ENCODE measurements at places on chromosomes 16 and 17.

DNA sequence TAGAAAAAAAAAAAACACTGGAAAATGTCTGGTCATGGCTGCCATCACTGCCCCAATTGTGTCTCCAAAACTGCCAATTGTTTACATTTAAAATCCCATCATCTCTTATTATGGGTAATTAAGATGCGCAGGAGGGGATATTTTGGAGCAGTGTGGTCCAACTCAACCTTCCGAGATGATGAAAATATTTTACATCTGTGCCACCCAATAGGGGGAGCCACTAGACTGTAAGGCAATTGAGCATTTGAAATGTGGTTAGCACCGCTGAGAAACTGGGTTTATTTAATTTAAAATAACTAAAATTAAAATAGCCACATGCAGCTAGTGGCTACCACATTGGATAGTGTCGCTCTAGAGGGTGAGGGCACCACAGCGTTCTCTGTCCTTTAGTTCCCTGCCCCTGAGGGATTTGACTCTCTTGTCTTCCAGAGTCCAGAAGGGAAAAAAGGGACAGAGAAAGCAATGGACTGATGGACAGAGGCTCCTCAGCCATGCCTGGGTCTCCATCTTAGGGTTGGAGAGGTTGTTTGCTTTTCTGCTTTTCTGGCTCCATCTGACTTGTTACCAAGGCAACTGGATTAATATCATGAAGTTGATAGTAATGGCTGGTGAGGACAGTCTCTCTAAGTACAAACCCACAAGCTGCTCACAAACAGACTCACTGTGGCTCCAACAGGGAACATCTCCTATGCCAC is 3.5 kb downstream of the MPO start:
- DNase-seq, result peak; percentile 27

- no peak for DNase-seq
Measured at GRCh38 chr17:20156196-20157000, 147.2 kb downstream of the SPECC1 start.

DNA sequence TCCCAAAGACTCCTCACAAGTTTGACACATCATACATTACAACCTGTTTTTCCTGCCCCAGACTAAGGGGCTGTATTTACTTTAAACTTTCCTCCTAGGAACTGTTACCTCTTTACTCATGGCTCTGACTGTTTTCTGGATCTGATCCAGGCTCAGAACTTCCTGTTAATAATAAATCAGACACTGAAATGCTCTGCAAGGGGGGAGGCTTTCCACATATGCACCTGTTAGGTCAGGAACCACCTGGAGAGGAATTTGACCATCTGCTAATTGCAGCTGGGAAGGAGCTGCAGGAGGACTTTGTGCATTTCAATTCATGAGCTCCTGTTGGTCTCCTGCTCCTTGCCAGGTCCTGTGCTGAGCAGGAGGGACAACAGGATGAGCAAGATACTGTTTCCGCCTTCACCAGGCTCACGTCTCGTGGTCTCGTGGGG is 476.9 kb upstream of the CDH5 start:
- DNase-seq, result no peak

GRCh38 chr16:88467541-88467944 is 14.5 kb downstream of the ZFPM1 start:
- DNase-seq, result no peak

DNA sequence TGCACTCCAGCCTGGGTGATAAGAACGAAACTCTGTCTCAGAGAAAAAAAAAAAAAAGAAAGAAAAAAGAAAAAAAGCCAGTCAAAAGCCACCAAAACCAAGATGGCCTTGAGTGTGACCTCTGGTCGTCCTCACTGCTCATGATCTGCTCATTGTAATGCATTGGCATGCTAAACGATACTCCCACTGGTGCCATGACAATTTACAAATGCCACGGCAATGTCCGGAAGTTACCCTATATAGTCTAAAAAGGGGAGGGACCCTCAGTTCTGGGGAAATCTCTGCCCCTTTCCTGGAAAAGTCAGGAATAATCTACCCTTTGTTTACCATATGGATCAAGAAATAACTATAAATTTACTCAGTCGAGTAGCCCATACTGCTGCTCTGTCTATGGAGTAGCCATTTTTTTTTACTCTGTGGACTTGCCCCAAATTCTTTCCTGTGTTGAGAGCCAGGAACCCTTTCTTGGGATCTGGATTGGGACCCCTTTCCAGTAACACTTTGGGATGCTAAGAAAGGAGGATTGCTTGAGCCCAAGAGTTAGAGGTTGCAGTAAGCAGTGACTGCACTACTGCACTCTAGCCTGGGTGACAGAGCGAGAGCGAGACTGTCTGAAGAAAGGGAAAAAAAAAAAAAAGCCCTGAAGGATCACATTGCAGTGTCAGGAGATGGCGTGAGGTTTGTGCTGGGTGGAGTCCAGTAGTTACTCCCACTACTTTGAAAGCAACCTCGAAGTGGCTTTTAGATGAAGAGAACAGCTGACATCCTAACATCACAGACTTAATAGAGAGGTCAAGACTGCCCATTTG is 3.7 kb upstream of the TMEM231 start:
- DNase-seq, result no peak

DNA sequence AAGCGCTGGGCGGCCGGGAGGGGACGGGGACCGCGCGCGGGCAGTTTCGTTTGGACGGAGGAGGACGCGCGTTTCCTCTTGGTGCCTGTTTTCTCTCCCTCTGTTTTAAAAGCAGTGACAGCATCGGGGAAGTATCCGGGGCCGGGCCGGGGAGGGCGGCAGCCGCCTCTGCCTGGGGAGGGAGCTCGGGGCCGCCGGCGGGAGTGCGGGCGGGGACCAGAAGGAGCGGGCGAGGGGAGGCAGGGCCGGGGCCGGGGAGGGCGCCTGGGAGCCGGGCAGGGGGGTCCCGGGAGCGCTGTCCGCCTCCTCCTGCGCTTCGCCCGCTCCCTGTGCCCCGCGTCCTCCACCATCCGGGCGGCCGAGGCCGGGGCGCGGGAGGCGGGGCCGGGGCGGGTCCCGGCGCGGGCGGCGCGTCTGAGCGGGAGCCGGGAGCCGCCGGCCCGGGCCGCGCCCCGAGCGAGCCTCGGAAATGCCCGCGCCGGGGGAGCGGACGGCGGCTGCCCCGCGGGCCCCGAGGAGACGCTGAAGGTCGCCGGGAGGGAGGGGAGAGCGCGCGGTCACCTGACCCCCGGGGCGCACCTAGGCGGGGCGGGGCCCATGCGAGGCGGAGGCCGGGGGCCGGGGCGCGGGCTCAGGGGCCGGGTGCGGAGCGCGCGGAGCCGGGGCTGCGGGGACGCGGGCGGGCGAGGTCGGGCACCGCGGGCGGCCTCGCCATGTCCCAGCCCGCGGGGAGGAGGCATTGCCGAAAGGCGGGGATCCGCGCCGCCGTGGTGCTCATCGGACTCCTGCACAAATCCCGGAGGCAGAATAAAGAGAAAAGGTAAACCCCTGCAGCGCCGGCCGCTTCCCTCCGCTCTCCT is 57.3 kb downstream of the RAP1GAP2 start:
- no peak for DNase-seq

DNA sequence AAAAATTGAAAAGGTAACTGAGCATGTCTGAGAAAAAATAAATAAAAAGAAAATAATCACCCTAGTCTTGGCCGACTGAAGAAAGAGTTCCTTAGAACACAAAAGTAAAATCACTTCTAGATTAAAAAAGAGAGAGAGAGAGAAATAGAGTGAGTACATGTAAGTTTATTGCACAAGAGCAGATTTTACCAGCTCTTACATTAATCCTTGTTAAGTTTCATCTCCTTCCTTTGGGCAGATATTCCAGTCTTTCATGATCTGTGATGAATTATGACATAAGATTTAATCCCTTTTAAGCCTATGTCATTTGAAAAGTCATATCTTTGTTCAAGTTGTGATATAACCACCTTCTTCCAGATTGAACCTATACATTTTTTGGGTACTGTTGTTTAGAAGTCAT is 54.8 kb downstream of the NFAT5 start:
- DNase-seq, result no peak

DNA sequence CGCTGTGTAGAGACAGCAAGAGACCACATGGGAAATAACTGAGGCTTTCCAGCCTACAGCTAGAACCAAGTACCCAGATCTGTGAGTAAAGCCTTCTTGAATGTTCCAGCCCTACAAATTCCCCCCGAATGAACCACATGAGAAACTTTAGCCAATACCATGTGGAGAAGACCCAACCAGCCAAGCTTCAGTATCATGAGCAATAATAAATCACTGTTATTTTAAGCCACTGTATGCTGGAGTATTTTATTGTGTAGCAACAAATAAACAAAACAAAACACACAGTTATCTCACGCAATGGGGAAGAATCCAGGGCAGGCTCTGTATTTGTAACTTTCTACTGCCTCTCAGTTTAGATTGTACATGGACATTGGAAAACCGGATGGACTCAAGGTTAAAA is 426.2 kb downstream of the CDH11 start:
- DNase-seq, result no peak

GRCh38 chr17:41505809-41506767 is 676 bp upstream of the KRT13 start:
- DNase-seq, result no peak

GRCh38 chr16:6335072-6335471 is 997.6 kb upstream of the RBFOX1 start:
- DNase-seq, result peak; percentile 1

DNA sequence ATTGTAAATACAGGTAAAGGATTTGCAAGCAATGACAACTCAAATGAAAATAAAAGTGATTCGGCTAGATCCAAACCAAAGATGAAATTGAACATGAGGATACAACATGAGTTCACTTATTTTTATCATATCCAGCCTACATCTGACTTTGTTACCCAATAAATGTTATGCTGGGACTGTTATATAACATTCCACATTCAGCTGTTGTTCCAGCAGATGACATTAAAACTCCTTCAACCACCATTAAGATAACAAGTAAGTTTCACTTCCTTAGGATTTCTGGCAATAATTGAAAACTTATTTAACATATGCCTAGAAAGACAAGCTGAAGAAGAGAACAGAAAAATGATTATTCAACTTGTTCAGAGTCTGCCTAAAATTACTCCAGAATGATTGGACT is 729.4 kb downstream of the CDH11 start:
- no peak for DNase-seq

DNA sequence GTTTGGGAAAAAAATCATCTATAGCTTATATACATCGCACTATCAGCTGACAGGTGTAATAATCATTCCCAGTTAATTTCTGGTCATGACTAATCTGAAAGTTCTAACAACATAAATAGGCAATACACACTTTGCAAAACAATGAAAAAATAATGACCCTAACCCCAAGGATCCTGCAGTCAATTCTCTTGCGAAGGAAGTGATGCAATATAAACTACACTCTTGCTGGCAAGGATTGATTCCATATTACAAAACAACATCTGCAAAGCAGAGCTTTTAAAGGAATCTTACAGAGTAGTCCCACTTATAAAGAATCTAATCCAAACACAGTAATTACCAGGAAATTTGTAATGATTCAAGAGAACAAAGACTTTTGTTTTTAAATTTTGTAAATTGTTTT is 73.4 kb downstream of the MYO1D start:
- DNase-seq, result no peak

DNA sequence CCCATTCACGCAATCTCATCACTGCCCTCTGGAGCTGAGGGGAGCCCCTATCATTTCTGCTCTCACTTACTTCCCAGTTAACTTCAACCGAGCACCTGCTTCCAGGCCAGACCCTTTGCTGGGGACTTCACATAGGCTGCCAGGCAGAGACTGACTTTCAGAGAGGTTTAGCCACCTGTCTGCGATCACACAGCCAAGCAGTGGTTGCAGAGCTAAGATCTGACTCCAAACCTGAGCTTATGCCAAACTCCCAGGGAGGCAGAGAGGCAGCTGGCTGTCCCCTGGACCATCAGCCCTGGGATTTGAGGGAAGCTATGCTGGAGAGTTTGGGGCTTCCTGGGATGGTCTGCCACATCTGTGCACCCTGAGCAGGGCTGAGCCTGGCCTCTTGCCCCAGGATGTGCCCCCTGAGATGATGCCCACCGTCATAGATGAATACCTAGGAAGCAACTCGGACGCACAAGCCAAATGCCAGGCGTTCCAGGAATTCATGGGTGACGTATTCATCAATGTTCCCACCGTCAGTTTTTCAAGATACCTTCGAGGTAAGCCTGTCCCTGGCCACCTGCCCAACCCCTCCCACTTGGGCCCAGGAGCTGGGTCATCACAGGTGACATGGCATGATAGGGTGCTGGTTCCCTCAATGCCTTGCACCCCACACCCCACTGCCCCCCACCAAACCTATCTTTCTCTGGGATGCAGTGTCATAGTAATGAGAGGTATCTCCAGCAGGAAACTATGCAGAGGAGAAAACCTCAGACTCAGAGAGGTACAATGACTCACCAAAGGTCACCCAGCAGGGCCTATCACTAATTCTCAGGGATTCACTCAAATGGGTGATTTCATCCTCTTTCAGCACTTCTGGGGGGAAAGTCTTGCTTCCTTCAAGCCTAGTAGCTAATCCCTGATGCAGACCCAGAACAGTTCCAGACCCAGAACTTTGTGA is 10.0 kb downstream of the CES3 start:
- DNase-seq, result no peak

GRCh38 chr16:55487048-55487803 is 8.2 kb downstream of the MMP2 start:
- no peak for DNase-seq

- no peak for DNase-seq
Measured at GRCh38 chr17:49633762-49634484, 44.0 kb downstream of the SPOP start.

DNA sequence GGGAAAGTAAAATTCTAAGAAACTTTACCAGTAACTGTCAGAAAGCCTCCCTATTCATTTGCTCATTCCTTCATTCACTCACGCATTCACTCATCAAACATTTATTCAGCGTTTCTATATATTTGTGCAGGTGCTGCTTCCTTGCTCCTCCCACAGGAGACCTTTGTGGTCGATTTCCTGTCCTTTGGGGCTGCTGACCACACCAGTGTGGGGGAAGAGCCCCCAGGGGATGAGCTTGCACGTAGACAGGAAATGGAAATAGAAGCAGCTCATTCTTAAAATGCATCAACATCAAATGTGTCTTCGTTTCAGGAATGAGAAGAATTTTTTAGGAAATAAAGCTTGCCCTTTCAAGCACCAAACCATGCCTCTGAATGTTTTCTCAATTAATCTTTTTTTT is 9.6 kb downstream of the PIK3R6 start:
- DNase-seq, result peak; percentile 79

DNA sequence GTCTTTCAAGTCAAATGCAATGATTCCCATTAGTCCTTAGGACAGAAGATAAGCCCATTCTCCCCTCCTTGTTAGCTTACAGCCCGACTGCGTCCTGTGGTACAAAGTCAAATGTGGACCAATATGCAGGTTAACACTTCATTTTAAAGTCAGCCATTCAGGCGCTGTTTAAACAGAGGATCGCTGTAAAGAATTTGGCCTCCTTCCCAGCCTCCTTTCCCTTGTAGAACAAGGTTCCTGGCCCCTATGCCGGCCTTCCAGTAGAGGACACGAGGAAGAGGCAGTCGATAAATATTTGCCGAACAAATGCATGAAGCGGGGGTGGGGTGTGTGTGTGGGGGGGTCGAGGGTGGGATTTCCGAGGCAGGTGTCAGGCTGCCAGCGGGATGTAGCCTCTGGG is 4.3 kb downstream of the SDK2 start:
- DNase-seq, result no peak

DNA sequence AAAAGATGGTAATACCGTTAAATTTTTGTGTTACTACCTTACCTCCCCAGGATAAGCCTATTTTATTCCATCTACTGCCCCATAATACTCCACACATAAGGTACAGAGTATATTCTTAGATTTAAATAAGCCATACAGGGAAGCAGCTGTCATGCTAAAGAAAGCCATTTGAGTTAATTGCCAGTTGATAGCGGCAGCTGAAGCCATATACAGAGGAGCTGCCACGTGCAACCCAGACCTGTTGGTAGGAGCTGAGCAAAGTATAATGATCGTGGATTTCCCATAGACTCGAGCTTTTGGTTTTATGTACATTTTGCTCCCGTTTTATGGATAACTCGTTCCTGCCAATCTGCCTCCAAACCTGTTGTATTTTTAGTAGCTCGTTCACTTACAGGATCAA is 12.0 kb downstream of the CPSF4L start:
- DNase-seq, result no peak
